Skin of body (tissue), 3 donors: ENCODE measurements at places on chromosomes 16 and 17. TPM values are rescaled to one million over a fixed set of nuclear protein-coding genes. Genes with fewer than 3 reads are reported as not detected.

DNA sequence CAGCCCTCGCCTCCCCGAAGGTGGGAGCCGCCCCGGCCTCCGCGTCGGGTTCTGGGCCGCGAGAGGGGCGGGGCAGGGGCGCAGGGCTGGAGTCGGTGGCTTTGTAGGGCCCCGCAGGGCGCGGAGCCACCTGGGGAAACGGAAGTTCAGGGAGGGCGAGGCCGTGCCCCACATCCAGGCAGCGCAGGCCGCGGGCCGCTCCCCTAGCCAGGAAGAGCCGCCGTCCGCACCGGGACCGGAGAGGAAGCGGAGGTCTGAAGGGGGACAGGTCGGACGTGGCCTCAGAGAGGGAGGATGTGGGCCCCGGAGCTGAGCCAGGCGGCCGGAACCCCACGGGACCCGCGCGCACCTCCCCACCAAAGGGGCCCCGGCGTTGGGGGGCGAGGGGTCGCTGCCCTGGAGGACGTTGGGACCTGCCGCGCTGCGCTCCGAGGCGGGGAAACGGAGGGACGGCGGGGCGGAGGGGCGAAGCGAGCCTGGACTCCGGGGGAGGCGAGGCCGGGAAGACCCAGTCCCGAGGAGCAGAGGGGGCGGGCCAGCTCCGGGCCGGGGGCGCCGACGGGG is 482 bp upstream of the SLC16A3 start:
- DNase-seq, result no peak

DNA sequence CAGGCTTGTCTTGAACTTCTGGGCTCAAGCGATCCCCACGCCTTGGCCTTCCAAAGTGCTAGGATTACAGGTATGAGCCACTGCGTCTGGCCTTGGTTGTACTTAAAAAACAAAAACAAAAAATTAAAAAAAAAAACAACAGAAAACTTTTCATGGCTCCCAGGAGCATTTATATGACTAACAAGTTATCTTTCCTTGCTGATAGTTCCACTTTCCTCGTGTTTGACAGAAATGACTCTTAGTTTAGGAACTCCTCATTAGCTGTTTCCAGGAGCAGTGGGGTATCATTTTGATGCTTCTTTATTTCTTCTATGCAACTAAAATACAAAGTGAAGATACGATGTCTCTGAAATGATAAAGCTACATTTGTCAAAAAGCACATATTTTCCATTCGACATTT is 165.4 kb downstream of the PRKCA start:
- DNase-seq, result no peak

- no peak for DNase-seq
These were observed 36.1 kb downstream of the MIS12 start for GRCh38 chr17:5522476-5522875.

DNA sequence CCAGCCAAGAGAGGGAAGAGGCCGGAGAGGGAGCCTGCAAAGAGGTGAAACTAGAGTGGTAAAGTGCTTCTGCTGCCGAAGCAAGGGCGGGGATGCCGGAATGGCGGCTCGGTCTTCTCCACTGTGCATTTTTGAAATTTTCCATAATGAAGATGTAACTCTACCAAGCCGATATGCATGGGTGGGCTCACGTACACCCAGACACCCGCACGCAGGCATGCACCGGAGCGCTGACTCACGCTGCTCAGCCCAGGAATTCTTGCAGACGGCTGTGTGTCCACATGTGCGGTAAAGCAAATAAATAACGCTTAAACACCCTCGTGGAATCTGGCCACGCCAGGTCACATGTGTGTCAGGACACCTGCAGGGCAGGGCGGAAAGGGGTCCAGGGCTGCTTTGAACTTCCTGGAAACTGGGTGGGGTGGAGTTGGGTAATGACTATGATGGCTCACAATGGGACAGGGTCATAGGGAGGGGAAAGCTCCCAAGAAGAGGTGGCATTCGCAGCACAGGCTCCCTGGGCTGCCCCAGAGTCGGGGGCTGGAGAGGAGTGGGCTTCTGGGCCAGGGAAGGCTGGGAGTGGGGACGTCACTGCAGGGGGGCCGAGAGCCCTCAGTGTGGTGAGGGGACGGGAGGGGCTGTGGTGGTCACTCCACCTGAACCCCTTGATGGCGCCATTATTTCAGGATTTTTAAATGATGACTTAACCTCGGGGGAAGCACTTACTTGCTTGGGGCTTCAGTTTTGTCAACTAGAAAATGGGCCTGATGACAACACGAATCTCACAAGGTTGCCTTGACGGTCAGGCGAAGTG is 265.5 kb downstream of the PARN start:
- DNase-seq, result no peak

- DNase-seq, result no peak
These were observed 2.5 kb upstream of the MED9 start for GRCh38 chr17:17474341-17474740.

GRCh38 chr16:53726625-53727024 is 22.7 kb downstream of the FTO start:
- no peak for DNase-seq

DNA sequence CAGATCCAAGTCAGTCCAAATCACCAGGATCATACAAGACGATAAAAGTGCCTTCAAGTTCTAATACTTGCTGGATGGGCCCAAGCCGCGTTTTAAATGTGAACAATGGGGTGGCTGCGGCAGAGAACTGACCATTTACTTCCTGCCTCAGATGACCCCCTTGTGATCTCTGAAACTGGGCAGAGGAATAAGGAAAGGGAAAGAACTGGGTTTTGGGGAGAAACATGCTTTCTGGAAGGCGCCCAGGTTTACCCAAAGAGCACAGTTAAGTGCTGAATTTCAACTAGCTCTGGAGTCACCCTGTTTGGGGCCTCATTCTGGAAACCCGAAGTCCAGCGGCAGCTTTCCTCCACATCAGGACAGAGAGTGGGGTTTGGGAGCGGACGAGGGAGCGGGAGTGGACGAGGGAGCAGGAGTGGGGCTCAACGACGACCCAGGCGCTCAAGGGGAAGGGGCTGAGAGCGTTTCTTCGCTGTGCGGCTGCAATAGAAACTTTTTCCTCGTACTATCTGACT is 1.6 kb downstream of the FAM20A start:
- no peak for DNase-seq

DNA sequence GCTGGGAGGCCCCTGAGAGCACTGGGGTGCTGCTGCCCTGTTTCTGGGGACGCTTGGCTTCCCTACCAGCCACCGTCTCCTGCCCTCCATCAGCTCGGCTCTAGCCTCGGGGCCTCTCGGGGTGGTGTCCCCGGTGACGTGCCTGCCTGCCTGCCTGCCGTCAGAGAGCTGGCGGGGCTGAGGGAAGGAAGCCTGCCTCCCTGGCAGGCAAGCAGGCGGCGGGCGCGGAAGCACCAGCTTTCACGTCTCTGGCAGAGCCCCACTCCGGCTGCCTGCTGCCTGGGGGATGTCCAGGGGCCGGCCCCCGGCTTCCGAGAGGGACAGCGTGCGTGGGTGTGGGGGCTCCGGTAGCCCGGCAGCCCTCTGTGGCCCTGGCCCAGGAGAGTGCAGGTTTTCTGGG is 9.3 kb downstream of the CENPX start:
- DNase-seq, result no peak

CPPED1 gene
- total RNA-seq, result 7.4 TPM

GRCh38 chr16:11047057-11047456 is 102.7 kb downstream of the CLEC16A start:
- DNase-seq, result peak; percentile 81

DNA sequence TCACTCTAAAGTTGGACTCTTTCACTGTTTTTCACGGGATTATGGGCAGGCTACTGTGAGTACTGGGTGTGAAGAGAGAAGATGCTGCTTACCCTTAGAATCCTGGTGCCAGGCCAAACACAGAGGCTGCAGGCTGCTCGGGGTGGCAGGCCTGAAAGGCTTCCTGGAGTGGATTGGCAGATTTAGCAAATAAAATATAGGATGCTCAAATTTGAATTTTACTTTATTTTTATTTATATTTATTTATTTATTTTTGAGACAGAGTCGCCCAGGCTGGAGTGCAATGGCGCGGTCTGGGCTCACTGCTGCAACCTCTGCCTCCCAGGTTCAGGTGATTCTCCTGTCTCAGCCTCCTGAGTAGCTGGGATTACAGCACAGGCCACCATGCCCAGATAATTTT is 14.9 kb upstream of the STAC2 start:
- no peak for DNase-seq

KRT39 gene
- total RNA-seq, result 6.4 TPM

TBX2 gene
- total RNA-seq, result 2.5 TPM

FSCN2 gene
- 0.99 TPM for total RNA-seq

SOX15 gene
- 7.8 TPM for total RNA-seq

PYCARD gene
- 38.9 TPM for total RNA-seq

RMI2 gene
- 8.7 TPM for total RNA-seq

- no peak for DNase-seq
These were observed 3.9 kb upstream of the PDK2 start for GRCh38 chr17:50090971-50091917.

DNA sequence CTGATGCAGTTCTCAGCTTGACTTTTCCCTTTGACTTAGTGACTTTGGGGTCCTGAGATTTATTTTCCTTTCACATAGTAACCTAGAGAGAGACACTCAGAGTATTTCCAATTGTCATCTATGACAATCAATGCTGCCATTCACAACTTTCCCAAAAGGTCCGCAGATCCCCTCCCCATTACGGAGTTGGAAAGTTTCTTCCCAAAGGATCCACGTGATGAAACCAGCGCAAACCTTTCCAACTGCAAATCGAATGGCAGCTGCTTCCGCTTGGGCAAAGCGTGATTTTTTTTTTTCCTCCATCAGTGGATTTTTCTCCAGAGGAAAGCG is 538 bp upstream of the FCSK start:
- no peak for DNase-seq
